SJCRH30 (cell line): ENCODE measurements at places on chromosomes 16 and 17. TPM values are rescaled to one million over a fixed set of nuclear protein-coding genes. Genes with fewer than 3 reads are reported as not detected.

DNA sequence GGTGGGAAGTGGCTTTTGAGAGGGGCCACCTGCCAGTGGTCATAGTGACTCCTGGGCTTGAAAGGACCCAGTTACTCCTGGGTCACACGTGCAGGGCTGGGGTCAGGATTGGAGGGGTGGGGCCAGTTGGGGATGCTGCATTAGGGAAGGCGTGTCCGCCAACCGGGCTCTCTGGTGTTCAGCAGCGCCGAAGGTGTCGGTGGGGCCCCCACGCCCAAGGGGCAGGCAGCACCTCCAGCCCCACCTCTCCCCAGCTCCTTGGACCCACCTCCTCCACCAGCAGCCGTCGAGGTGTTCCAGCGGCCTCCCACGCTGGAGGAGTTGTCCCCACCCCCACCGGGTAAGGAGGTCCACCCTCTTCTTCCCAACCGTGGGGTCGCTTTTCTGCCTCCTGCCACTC lies 9.5 kb downstream of the ABI3 start:
- H3K27ac ChIP-seq, result no peak overlapping the region
- DNase-seq, result no peak
- H3K36me3 ChIP-seq, result no peaks in the 10 kb centered on the region
- H3K4me3 ChIP-seq, result no peak overlapping the region
- no peaks in the 10 kb centered on the region for H3K4me1 ChIP-seq

- no peaks in the 10 kb centered on the region for H3K36me3 ChIP-seq
- peaks cover 8% of the 10 kb centered on the region; the same call in 1 of the 2 replicates for H3K4me1 ChIP-seq
- DNase-seq, result peak; percentile 50
- H3K27me3 ChIP-seq, result no peaks in the 10 kb centered on the region
These were observed 37.6 kb upstream of the RPL38 start for GRCh38 chr17:74165797-74166365.

DNA sequence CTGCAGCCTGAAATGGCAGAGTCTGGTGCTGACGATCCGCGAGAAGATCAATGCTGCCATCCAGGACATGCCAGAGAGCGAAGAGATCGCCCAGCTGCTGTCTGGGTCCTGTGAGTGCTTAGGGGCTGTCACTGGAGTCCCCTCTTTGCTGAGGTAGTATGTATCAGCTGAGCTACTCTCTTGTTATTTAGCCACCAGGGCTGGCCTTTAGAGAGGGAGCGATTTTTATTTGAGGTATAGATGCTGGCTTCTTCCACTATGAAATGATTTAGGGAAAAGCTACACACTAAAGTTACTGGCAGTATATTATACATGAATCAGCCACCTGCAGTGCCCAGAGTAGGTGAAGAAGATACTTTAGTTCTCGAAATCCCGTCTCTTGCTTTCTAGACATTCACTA lies 2.6 kb downstream of the CDK5RAP3 start:
- H3K4me1 ChIP-seq, result peaks cover 3% of the 10 kb centered on the region
- H3K36me3 ChIP-seq, result peaks cover 8% of the 10 kb centered on the region
- H3K4me3 ChIP-seq, result no peak overlapping the region
- no peaks in the 10 kb centered on the region for H3K27me3 ChIP-seq
- H3K27ac ChIP-seq, result no peak overlapping the region

GRCh38 chr16:70493802-70494201 lies 29.6 kb downstream of the COG4 start:
- no peak for DNase-seq
- no peak overlapping the region for H3K27ac ChIP-seq
- H3K27me3 ChIP-seq, result no peaks in the 10 kb centered on the region
- H3K36me3 ChIP-seq, result 0 out of 2 replicates have a peak, but pooled peaks cover 3% of the 10 kb centered on the region
- no peak overlapping the region for H3K4me3 ChIP-seq

- peaks cover 8% of the 10 kb centered on the region; the same call in 1 of the 2 replicates for H3K4me1 ChIP-seq
- DNase-seq, result peak; percentile 59
- no peaks in the 10 kb centered on the region for H3K36me3 ChIP-seq
- H3K4me3 ChIP-seq, result peak overlapping the region; percentile 70
These were observed 1.0 kb downstream of the NHERF1 start for GRCh38 chr17:74749279-74750038.

Gene TCAP
- total RNA-seq, result 0.53 and 0.73 TPM in 2 replicates

Gene ARHGAP44
- 0.48 and 1.6 TPM in 2 replicates for total RNA-seq

Gene ATP2A1
- 21.8 and 24.8 TPM in 2 replicates for total RNA-seq

Gene KCNJ18
- not detected in 2 replicates for total RNA-seq
